Stimulated activated CD4-positive, alpha-beta T cell treated with anti-CD3 and anti-CD28 coated beads, Interleukin-1b, Interleukin-23, amount 100 ng/mL, for 1 hour (primary cell): ENCODE measurements at places on chromosomes 5 and 9.

DNA sequence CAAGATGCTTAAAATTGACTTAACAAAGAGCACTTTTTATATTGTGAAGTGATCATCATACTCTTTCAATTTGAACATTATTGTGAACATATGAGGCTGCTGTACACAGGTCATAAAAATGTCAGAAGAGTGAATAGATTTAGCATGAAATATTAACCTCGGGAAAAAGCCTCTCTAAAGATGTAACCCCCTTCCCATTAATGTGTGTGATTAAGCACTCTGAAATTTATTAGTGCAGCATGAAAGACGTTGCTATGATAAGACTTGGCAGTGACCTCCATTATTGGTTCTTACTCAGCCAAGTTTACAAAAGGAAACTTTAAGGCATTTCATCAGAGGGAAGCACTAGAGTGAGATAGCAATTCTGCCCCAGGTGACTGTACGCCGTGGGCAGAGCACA, 326.5 kb downstream of the NTRK2 start:
- no peak for DNase-seq

DNA sequence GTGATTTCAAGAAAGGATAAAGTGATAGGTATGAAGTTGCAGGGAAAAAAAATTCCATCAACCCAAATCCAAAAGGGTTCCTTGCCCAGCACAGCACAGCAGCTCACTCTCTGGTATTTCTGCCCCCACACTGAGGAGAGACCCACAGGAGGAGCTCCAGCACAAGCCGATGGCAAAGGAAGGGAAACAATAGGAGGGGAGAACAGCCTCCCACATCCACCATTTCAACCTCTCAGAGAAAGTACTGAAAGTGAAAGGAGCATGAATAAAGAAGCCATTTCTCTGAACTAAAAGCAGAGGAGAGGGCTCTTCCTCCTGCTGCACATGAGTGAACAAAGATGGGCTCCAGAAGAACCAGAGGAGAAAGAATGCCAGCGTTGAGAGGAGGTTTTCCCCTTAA, 54.9 kb upstream of the ZSWIM6 start:
- no peak for DNase-seq

DNA sequence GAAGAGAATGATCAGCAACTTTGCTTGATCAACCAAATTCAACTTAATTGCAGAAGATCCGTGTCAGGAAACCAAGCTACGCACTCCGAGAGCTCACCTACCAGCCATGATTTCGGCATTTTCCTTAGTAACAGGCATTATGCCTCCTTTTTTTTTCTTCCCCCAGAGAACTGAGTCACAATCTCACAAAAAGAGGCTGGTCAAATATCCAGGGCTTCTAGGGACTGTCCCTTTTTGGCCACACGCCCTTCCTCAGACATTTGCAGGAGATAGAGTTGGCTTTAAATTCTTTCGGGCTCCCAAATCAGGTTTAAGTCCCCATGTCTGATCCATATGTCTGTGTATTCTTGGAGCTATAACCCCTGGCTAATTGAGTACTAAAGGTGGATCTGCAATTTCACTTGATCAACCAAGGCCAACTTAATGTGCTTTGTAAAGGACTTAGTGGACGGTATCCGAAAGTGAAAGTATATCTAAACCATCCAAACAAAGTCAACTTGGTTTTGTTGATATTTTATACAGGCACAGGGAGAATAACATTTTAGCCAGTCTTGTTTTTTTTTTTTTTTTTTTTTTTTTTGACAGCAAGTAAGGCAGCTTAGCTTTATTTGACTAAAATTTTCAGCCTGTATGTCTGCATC, 100.8 kb upstream of the TBCA start:
- no peak for DNase-seq

DNA sequence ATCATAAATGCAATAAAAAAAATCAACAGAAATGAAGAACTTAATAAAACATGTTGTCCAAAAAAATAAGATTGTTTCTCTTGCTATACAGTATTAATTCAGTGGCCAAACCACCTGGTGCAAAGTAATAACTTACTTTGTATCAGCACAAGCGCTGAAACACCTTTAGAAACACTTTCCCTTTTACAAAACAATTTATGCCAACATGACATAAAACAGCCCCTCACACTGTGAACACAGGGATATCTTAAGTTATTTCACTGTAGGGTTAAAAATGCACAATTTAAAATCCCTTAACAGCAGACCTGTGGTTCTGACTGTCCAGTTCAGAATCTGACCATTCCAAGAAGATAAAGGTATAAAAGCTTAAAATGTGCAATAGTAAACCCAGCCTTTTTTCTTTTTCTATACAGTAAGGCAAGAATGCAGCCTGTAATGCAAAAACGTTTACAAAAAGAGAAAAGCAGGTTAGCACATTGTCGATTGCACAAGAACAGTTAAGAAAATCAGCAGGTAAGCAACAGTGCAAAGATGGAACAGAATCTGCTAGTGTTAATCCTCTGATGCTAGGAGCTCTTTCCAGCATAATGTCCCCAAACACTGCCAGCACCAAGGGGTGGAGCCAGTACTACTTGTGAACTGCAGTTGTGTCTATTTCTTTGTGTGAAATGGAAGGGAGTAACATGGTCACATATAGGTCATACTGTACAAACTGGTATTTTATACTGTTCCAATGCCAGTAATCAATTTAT, 21.6 kb downstream of the RAB14 start:
- no peak for DNase-seq

- no peak for DNase-seq
Measured at GRCh38 chr9:132327537-132327936, 27.2 kb downstream of the SETX start.

DNA sequence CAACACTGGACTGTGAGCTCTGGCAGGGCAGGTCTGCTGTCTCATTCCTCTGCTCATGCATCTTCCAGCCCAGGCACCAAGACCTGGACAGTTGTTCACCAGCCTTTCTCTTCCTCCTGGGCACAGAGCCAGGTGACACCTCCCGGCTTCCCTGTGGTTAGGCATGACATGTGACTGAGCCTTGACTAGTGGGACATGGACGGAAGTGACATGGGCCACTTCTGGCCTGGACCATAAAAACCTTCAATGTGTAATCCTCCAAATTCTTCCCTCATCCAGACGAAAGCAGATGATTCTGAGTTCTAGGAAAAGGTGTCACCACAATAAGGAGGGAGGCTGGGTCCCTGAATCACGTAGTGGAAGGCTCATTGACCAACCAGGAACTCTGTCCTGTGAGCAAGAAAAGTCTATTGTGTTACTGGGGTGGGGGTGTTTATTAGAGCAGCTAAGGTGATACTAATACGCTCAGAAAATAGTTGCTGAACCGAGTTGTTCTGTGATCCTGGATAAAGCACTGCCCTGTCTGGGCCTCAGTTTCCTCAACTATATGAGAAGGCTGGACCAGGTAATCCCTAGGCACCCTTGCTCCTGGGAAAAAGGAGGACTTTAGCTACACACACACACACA, 26.6 kb upstream of the CRB2 start:
- no peak for DNase-seq

DNA sequence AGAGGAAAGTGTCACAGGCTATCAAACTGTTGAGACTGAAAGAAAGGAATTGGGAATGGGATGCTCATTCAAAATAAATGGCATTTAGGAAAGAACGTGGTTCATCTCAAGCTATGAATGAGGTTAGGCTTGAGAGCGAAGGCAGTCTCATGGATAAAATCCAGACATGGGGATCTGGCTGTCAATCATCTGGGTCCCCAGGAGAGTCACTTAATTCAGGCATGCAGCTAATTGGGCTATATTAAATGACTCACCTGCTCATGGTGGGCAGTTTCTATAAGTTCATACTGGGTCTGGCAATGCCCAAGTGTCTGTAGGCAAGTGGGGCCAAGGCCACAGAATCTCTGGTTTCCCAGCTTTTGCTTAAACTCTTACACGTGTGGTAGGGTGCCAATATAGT, 286.5 kb upstream of the SEMA6A start:
- no peak for DNase-seq

GRCh38 chr5:143593723-143594122, 190.2 kb upstream of the NR3C1 start:
- DNase-seq, result no peak

DNA sequence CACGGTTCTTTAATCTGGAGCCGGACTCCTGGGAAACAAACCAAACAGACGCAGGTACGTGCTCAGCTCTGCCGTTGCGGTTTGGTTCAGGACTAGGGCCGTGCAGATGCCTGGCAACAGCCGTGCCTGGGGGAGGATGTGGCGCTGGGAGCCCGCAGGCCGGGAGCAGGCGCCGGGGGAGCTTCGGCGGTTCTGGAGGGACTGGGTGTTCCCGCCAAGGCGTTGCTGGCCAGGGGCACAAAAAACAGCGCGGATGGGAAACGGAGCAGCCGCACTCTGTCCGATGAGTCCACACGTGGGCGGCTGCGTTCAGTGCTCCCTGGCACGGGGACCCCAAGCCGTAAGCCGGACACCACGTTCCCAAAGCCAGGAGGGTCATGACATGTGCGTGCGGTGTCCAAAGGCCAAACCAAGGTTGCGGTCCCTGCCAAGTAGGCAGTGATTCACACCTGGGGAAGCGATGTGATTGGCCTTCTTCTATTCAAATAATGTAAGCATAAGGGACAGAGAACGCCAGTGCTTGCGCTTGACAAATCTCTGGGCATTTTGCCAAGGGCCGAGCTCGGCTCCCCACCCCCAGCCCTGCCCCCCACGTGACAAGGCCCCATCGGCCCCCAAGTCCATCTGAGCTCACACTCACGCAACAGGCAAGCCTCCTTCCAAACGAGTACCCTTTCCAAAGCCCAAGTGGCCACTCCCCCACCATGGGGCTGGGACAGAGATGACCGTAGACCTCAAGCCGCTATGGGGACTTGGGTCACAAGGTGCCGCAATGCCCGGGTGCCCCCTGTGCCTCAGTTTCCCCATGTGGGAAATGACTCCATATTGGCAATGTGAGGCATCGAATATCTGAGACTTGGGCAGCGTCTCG, 49.7 kb upstream of the NKD2 start:
- no peak for DNase-seq

- no peak for DNase-seq
Measured at GRCh38 chr5:67910546-67910945, 305.0 kb upstream of the PIK3R1 start.

GRCh38 chr5:149283626-149284480, 12.2 kb downstream of the AFAP1L1 start:
- DNase-seq, result no peak

DNA sequence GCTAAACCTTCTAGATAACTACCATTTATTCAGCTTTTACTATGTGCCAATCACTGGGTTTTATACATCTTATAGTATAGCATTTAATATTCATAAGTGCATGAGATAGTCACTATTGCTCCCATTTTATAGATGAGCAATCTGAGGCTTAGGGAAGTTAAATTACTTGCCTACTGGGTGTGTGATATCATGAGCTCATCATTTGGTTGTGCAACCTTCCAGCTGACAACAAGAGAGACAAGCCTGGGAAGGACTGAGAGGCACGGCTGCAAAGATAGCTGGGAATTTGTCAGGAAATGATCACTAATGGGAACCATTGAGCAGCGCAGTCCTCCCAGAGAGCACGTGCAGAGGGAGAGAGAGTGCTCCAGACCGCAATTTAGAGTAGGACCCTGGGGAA, 481.6 kb upstream of the KIF2A start:
- no peak for DNase-seq

GRCh38 chr5:133229931-133230664, 178.3 kb downstream of the HSPA4 start:
- no peak for DNase-seq

- DNase-seq, result no peak
Measured at GRCh38 chr5:68415177-68416085, 199.9 kb downstream of the PIK3R1 start.

DNA sequence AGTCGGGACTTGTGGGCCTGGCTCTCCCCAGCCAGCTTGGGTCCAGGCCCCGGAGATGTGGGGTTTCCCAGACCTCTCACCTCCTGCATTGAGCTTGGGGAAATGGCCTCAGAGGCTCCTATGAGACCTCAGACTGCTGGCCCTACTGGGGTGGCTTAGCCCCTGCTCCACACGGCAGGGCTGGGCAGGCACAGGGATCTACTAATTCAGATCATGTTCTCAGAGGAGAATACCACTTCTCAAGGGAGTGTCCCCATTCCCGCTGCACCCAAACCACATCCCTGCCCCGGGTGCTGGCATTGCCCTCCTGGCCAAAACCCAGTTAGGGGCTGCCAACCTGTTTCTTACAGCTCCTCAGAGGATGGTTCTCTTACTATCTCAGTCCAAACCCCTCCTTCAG, 82.1 kb upstream of the LMX1B start:
- no peak for DNase-seq

- DNase-seq, result no peak
Measured at GRCh38 chr9:75490326-75490725, 400.1 kb upstream of the PCSK5 start.
